ENCODE measurements at places on chromosomes 12 and 14. TPM values are rescaled to one million over a fixed set of nuclear protein-coding genes. Genes with fewer than 3 reads are reported as not detected.

DNA sequence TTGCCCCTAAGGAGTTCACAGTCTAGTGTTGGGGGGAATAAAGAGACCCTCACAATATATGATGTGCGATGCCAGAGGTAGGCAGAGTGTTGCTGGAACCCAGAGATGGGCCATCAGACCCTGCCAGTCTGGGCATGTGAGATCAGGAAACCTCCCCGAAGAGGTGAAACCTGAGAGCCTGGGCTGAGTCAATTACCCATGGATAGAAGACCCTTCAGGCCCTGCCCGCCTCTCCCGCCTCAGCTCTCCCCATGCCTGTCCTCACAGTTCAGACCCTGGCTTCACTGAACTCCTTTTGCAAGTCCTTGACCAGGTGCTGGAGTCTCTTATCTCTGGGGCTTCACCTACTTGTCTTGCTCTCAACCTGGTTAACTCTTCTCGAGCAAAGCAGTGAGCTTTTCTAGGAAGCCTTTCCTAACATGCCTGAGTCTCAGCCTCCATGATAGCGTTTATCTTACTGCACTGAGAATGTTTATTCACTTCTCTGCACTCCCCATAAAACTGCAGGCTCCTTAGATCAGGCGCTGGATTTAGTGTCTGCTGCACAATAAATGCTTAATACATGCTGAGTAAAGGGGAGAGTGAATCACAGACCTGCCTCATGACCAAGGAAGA is 19.6 kb downstream of the ALDH1L2 start:
- H3K4me3 ChIP-seq: no peak overlapping the region
- peaks cover 70% of the 10 kb centered on the region for H3K36me3 ChIP-seq
- H3K27ac ChIP-seq: no peak overlapping the region
- H3K4me1 ChIP-seq: peaks cover 9% of the 10 kb centered on the region
- H3K27me3 ChIP-seq: no peaks in the 10 kb centered on the region

DNA sequence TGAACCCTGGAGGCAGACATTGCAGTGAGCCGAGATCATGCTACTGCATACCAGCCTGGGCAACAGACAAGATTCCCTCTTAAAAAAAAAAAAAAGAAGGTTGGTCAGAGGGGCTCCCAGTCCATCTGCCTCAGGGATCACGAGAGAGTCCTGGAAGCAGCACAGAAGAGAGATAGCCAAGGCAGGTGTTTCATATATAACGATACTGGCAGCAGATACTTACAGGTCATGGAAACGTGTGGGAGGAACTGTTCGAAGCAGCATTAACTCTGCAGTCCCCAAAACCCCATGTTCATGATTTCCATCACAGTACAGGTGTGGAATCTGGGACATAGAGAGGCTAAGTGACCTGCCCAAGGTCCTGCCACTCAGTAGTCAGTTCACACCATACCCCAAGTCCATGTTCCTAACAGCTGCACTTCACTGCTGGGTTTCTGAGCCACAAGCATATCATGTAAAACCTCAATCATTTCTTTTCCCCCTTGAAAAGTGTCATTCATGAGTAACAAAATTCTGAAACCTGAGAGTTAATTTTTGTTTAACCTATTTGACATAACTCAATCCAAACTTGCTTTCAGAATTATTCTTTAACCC is 16.7 kb downstream of the CDK2AP1 start:
- no peaks in the 10 kb centered on the region for H3K4me1 ChIP-seq
- no peak overlapping the region for H3K27ac ChIP-seq
- no peaks in the 10 kb centered on the region for H3K27me3 ChIP-seq
- DNase-seq: peak; percentile 21
- peaks cover 57% of the 10 kb centered on the region for H3K36me3 ChIP-seq

- H3K4me3 ChIP-seq: no peak overlapping the region
- peak; percentile 95 for DNase-seq
- H3K36me3 ChIP-seq: peaks cover 12% of the 10 kb centered on the region
- H3K27ac ChIP-seq: peak overlapping the region; percentile 46
- no peaks in the 10 kb centered on the region for H3K27me3 ChIP-seq
Observed at GRCh38 chr14:23361320-23361719, 3.7 kb downstream of the EFS start.

DNA sequence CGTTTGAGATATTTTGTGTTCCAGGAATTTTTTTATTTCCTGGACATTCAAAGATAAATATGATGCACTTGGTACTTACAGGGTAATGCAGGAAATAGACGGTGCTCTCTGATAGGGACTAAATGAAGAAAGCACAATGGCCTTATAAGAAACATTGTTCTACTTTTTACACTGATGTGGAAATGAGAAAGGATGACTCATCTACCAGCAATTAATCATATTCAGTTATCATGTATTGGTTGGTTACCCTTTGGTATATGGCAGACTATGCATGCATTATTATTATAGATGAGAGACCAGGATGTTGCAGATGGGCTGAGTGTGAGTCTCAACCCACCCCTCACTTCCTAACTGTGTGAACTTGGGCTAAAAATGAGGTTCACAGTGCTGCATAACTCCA is 222.2 kb downstream of the FLRT2 start:
- H3K27ac ChIP-seq: no peak overlapping the region
- no peaks in the 10 kb centered on the region for H3K4me1 ChIP-seq
- H3K36me3 ChIP-seq: no peaks in the 10 kb centered on the region

GRCh38 chr14:63563370-63564026 is 20.3 kb upstream of the PPP2R5E start:
- no peak overlapping the region for H3K4me3 ChIP-seq
- H3K27ac ChIP-seq: no peak overlapping the region
- H3K4me1 ChIP-seq: peaks cover 2% of the 10 kb centered on the region
- peak; percentile 81 for DNase-seq
- H3K27me3 ChIP-seq: peaks cover 4% of the 10 kb centered on the region

DNA sequence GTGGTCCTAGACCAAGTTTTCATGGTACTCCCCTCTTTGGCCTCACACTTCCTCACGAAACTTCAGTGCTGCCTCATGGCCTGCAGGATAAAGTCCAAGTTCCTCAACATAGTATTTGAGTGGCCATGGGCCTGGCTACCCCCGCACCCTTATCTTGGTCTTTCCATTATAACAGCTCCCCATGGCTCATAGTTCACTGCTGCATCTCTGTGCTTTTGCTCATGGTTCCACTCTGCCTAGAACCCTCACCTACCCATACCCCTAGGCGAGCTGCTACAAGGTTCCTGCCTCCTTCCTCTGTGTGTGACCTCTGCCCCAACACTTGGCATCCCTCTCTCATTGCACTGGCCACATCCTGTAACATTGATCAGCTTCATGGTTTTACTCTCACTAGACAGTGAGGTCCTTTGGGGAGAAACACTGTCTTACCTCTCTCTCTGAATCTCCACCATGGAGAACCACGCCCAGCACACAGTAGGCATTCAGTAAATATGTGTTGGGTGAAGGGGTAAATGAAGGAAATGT is 158.9 kb downstream of the GPR65 start:
- H3K4me1 ChIP-seq: no peaks in the 10 kb centered on the region
- no peaks in the 10 kb centered on the region for H3K36me3 ChIP-seq
- H3K27me3 ChIP-seq: no peaks in the 10 kb centered on the region
- no peak for DNase-seq
- H3K4me3 ChIP-seq: no peak overlapping the region

- no peaks in the 10 kb centered on the region for H3K4me1 ChIP-seq
- no peak overlapping the region for H3K27ac ChIP-seq
- no peaks in the 10 kb centered on the region for H3K36me3 ChIP-seq
- no peak overlapping the region for H3K4me3 ChIP-seq
- no peak for DNase-seq
Observed at GRCh38 chr12:13581031-13581430, 384.5 kb downstream of the EMP1 start.

- no peaks in the 10 kb centered on the region for H3K36me3 ChIP-seq
- H3K27me3 ChIP-seq: no peaks in the 10 kb centered on the region
- H3K4me1 ChIP-seq: peaks cover 15% of the 10 kb centered on the region
- H3K27ac ChIP-seq: no peak overlapping the region
- H3K4me3 ChIP-seq: no peak overlapping the region
Observed at GRCh38 chr12:106341086-106341877, 16.3 kb upstream of the POLR3B start.

DNA sequence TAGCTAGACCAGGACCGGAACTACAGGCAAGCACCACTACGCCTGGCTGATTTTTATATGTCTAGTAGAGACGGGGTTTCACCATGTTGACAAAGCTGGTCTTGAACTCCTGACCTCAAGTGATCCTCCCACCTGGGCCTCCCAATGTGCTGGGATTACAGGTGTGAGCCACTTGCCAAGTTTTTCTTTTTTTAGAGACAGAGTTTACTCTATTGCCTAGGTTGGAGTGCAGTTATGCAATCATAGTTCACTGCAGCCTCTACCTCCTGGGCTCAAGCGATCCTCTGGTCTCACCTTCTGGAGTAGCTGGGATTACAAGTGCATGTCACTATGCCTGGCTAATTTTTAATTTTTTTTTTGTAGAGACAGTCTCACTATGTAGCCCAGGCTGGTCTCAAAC is 201.5 kb upstream of the TBX3 start:
- H3K27me3 ChIP-seq: no peaks in the 10 kb centered on the region
- H3K4me3 ChIP-seq: no peak overlapping the region
- H3K27ac ChIP-seq: no peak overlapping the region
- no peak for DNase-seq
- no peaks in the 10 kb centered on the region for H3K36me3 ChIP-seq

GRCh38 chr14:61636291-61636690 is 59.0 kb upstream of the HIF1A start:
- DNase-seq: no peak
- no peak overlapping the region for H3K4me3 ChIP-seq
- no peaks in the 10 kb centered on the region for H3K4me1 ChIP-seq
- no peaks in the 10 kb centered on the region for H3K36me3 ChIP-seq
- H3K27me3 ChIP-seq: no peaks in the 10 kb centered on the region
- H3K27ac ChIP-seq: no peak overlapping the region

- H3K4me1 ChIP-seq: peaks cover 11% of the 10 kb centered on the region
- H3K27me3 ChIP-seq: no peaks in the 10 kb centered on the region
- no peaks in the 10 kb centered on the region for H3K36me3 ChIP-seq
- H3K27ac ChIP-seq: no peak overlapping the region
- DNase-seq: no peak
- H3K4me3 ChIP-seq: no peak overlapping the region
Observed at GRCh38 chr14:23697680-23698079, 61.5 kb downstream of the DHRS2 start.

GRCh38 chr14:75811872-75812499 is 150.9 kb downstream of the TTLL5 start:
- no peak for DNase-seq
- no peaks in the 10 kb centered on the region for H3K36me3 ChIP-seq
- H3K27me3 ChIP-seq: no peaks in the 10 kb centered on the region
- no peak overlapping the region for H3K27ac ChIP-seq

DNA sequence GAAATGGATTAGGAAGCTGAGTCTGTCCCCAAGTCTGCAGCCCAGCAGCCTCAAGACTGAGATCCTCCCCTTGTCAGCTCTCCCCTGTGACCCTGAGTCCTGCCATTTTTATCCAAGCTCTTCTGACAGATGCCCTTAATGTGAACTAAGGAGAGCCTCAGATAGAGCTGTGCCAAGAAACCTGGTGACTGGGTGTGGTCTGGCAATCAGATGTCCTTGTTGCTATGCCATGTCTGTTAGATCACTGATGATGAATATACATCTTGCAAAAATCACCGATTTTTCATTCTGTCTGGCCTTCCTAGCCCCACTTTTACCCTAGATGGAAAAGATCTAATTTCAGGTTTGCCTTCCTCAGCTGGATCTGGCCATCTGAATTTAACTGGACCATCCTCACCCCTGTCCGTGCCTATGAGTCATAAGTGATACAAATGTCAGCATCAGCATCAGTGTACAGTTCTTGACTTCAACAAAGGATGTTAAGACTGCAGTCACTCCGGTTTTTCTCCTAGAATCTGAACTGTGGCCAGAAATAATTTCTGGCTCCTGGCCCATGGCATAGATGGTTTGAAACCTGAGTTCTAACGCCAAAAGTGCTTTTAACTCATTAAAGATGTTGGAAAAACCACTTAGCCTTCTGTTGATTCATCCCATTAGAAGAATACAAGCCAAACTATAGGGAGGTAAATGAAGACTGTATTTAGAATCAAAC is 61.2 kb upstream of the GRIP1 start:
- H3K27ac ChIP-seq: no peak overlapping the region
- no peak overlapping the region for H3K4me3 ChIP-seq
- no peaks in the 10 kb centered on the region for H3K36me3 ChIP-seq
- DNase-seq: no peak

DNA sequence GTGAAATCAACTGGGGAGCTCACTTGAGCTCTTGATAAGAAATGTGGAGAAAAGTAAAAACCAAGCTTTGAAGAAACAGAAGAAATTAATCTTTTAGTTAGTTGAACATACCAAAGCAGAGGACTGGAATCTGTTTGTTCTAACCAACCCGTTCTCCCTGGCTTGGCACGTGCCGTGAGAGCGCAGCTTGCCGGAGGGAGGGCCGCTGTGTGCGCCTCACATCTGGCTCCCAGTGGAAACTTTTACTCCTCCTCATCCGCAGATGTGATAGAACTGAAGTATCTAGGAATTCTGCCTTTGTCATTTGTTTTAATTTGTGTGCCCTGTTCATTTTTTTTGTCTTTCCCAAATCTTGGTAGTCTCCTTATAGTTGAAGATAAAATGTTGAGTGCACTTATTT is 64.9 kb downstream of the DDX51 start:
- H3K36me3 ChIP-seq: peaks cover 39% of the 10 kb centered on the region
- no peak for DNase-seq
- peaks cover 15% of the 10 kb centered on the region for H3K4me1 ChIP-seq

GRCh38 chr12:27344246-27344645 is 11.6 kb downstream of the BMAL2 start:
- H3K27ac ChIP-seq: peak overlapping the region; percentile 91
- no peak for DNase-seq
- H3K4me1 ChIP-seq: peaks cover 45% of the 10 kb centered on the region
- no peaks in the 10 kb centered on the region for H3K36me3 ChIP-seq
- no peaks in the 10 kb centered on the region for H3K27me3 ChIP-seq

DNA sequence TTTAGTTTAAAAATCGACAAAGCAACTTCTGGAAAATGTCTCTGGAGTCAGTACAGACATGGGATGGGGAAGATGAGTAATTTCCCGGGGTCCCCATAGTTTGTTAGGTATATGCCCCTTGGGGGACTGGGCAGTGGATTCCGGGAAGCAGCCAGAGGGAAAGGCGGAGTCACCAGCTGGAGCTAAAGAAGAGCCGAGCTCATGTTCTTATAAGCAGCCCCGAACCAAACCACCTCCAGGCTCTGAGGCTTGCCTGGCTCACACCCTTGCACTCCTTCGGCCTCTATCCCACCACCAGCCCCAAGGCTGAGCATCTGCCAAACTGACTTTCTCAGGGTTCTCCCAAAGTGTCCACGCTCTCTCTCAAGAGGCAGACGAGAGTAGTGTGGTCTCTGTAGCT is 117.8 kb downstream of the PAH start:
- no peak for DNase-seq
- H3K36me3 ChIP-seq: no peaks in the 10 kb centered on the region
- no peaks in the 10 kb centered on the region for H3K27me3 ChIP-seq
- H3K4me3 ChIP-seq: no peak overlapping the region
- H3K27ac ChIP-seq: no peak overlapping the region

Gene BICDL1
- total RNA-seq: not detected

Gene TTC7B
- total RNA-seq: 14.5 TPM

Gene PLEKHG3
- 2.9 TPM for total RNA-seq

Gene CCDC184
- total RNA-seq: under 0.01 TPM

Gene PTPN21
- 18.0 TPM for total RNA-seq

Gene APOF
- not detected for total RNA-seq

Gene REP15
- total RNA-seq: 3.5 TPM

Gene NELL2
- not detected for total RNA-seq

Gene ANG
- 7.2 TPM for total RNA-seq
